Activated CD8-positive, alpha-beta memory T cell treated with anti-CD3 and anti-CD28 coated beads for 1 hour (primary cell): ENCODE measurements at places on chromosomes 13 and 19.

- DNase-seq = no peak
Observed at GRCh38 chr19:48271531-48272151, 1.8 kb downstream of the ZNF114 start.

GRCh38 chr19:15452111-15453047 is 2.6 kb upstream of the WIZ start:
- no peak for DNase-seq

DNA sequence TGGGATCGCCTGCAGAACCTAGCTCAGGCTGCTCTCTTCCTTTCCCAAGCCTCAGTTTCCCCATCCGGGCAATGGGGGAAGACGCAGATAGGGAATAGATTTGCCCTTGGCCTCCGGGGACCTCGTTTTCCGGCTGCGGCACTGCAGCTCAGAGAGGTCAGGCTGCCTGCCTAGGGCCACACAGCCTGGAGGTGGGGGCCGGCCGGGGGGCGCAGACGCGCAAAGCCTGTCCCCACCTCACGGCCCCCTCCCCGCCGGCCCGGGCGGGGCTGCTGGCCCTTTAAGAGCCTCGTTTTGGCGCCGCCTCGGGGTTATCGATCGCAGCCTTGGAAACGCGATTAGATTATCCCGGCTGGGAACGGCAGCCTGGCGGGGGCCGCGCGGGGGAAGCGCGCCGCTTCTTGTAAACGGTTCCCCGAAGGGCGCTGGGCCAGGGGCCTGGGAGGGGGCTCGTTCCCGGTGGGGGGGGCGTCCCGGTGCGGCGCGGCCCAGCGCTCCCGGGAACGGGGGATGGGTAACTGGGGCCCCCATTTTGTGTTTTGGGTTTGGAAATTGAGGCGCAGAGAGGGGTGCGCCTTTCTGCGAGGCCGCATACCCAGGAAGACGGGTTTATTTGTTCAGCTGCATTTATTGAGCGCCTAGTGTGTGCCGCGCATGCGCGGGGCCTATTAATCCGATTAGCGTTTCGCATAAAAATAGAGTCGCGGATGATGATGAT is 23.4 kb upstream of the TCF3 start:
- DNase-seq = no peak

DNA sequence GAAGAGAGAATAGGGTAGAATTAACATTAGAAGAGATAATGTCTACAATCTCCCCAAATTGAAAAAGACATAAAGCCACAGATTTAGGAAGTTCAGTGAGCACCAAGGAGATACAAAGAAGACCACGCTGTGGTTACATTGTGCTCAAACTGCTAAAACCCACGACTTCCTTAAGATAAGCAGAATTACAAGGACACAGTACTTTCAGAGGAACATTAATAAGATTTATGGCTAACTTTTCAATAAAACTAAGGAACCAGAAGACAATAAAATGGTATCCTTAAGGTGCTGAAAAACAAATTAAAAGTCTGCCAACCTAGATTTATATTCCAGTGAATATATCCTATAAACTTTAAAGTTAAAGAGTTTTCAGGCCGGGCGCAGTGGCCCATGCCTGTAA is 7.4 kb upstream of the IL17D start:
- DNase-seq = no peak

DNA sequence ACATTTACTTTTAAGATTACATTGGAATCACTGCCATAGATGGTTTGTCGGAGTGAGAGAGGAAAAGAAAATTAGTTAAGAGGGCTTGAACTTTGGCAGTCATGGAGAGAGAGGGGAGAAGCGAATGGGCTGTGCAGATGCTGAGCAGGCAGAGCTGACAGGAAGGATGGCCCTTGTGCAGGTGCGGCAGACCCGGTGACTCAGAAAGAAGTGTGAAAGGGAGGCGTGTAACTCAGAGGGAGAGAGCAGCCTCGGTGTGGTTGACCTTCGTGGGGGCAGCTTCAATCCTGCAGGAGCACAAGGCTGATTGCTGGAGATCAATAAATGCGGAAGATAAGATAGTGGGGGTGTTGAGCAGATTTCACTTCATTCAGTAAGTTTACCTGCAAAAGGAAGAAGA is 76.9 kb downstream of the TNFSF13B start:
- DNase-seq = no peak

DNA sequence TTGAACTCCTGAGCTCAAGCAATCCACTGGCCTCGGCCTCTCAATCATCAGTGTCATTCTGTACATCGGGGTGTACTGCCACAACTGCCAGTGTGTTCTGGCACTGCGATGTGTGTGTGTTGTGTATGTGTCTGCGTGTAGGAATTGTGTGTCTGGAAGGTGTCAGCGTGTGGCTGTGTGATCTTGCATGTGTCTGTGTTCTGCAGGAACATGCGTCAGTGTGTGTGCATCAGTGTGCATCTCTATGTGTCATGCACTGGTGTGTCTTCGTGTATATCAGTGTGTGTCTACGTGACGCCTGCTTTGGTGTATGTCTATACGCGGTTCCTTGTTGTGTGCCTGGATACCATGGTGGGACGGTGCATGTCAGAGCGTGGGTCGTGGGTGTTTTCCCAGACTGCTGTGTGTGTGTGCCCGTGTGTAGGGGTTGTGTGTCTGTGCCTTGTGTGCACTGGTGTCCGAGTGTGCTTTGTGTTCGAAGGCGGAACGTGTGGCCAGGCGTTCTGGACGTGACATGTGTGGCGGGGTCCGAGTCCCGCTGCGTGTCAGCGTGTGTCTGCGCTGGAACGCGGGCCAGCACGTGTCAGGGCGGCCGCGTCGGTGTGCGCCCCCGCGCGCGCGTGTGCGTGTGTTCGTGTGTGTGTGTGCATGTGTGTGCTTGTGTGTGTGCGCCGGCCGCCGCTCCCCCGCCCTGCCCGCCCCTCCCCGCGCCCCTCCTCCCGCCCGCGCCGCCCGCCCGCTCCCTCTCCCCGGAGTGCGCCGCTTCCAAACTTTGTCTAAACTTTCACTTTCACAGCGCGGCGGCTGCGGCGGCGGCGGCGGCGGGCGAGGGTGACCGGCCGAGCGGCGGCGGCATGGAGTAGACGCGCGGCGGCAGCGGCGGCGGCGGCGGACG is at the start of gene NFIX:
Gene NFIX, plus strand, starts transcription at position 775 of the 895 bp plus-strand sequence. CDS start 363 bp downstream, outside the sequence.
- DNase-seq = no peak

GRCh38 chr13:76764429-76764828 is 121.8 kb downstream of the KCTD12 start:
- DNase-seq = no peak

DNA sequence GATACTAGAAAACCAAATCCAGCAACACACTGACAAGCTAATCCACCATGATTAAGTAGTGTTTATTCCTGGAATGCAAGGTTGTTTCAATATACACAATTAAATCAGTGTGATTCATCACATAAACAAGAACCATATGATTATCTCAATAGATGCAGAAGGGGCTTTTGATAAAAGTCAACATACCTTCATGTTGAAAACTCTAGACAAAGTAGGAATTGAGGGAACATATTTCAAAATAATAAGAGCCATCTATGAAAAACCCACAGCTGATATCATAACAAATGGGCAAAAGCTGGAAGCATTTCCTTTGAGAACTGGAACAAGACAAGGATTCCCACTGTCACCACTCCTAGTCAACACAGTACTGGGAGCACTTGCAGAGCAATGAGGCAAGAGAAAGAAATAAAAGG is 213.6 kb upstream of the CSNK1A1L start:
- DNase-seq = no peak

DNA sequence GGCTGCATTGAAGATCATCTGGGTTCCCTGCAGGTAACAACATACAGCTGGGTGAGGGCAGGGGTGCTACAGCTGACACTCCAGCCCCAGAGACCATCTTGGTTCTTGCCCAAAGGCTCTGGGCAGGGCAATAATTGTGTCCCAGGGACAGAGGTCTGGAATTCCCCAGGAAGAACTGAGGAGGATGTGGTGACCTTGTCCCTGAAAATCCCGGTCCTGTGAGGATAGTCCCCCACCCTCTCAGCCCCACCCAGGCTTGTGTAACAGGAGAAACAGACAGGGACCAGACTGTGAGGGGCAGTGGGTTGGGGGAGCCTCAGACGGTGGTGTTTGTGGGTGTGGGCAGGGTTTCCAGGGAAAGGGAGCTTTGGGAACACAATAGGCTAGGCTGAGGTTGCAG is 63.5 kb downstream of the COLGALT1 start:
- DNase-seq = no peak

DNA sequence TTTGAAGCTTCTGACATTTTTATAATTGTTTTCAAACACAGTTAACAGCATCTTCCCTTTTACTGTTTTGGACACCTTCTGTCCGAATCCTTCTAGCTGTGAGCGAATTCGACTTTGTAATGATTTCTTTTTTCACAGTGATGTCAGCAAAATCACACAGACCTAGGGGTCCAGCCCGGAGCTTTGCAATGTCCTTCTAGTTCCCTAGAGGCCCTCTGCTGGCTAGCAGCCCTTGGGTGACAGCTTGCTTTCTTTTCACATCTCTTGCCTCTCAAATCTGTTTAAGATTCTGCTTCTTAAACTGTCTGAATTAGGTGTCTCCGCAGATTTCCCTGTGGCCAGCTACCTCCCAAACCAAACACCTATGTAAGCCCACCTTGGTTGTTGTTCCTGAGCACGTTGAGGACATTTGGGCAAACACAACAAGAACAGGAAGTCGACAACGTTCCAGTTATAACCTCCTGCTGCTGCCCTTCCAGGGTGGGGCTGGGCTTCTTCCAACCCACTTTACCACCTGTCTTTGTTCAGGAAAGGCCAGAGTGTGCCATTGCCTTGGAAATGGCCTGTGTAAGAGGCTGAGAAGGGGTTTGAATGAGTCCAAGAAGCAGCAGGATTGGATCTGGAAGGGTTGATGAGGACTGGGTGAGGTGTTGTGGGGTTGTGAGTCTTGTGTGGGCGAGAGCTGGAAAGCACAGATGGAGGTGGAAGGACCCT is 123.1 kb downstream of the ATP8A2 start:
- no peak for DNase-seq

- DNase-seq = no peak
Observed at GRCh38 chr13:48652851-48653471, 768 bp upstream of the CYSLTR2 start.

DNA sequence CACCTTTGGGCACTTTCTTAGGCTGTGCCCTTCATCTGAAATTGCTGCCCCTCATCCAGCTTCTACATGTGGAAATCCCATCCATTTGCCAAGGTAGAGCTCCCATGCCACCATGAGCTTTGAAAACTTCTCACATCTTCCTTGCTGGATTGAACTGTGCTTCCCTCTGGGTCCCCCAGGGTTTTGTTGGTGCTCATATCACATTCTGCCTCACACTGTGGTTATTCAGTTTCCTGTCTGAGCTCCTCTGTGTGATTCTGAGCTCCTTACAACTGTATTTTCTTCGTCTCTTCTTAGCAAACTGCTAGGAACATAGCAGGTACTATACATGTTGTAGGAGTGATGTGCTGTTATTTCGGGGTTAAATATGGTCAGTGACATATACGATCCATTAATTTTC is 74.9 kb upstream of the KL start:
- DNase-seq = no peak

- no peak for DNase-seq
Observed at GRCh38 chr13:26247011-26247410, 6.9 kb upstream of the CDK8 start.

DNA sequence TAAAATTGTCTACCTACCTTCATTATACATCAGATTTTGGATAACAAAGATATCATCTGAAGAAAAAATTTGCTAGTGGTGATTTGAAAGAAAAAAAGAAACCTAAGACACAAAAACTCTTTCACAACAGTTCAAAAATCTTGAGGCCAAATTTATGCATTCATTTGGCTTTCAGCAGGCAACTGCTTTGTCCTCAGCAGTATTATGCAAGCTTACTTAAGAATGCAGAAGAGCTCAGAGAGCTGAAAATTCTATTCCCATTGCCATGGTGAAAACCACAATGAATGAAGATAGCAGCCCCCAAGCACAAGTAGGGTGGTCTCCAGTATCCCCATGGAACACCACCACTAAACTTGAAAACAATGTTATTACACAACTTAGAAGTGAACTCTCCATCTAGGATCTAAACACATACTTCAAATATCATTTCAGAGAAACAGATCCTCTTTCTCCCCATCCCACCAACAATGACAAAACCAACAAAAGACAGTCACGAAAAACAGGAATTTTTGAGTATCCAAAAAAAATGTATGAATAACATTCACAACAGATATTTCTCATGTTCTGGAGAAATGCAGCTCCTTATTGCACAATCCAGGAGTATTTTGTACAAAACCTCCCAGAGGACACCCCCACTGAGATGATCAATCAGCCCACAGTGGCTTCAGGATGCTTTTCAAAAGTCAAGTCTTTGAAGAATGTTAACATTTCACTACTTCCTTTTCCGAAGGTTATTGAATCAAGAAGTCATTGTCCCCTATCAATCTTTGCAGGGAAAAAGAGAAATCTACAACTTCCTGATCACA is 192.7 kb downstream of the LHFPL6 start:
- DNase-seq = no peak

DNA sequence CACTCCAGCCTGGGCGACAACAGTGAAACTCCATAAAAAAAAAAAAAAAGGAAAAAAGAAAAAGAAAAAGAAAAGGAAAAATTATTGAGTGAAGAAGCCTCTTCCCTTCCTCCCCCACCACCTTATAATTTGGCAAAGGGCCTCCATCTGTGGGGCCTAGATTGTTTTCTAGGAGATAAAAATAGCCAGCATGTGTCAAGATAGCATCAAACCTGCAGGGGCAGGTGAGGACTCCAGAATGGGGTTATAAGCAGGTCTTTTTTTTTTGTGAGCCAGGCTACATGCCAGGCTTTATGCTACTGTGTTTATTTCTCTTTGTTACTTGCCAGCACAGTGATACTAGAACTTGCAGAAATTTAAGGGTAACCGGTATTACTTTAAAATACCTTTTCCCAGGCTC is 11.7 kb upstream of the TRIM13 start:
- no peak for DNase-seq

- DNase-seq = no peak
Observed at GRCh38 chr19:18368504-18369222, 17.3 kb upstream of the GDF15 start.

DNA sequence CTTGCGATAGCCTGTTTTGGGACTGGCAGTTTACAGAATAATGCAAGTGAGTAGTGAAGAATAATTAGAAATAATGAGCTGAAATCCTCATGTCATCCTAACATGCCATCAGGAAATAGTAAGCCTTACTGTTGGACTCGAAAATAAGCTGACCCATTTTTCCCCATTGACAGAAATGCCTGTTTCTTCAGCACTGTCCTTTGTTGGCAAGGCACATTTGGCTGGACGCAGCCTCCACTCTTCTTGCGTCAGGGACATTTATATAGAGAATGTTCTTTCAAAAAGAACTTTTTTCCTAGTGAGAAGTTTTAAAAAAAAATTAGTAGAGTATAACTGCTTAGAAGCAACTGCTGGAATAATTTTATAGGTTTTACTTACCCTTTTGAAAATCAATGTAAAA is 47.1 kb downstream of the ARHGAP35 start:
- DNase-seq = no peak

- DNase-seq = no peak
Observed at GRCh38 chr13:76378767-76379166, 507.4 kb downstream of the KCTD12 start.
